ENCODE measurements at places on chromosomes 5 and 9.

GRCh38 chr5:153678617-153679329, 188.3 kb downstream of the GRIA1 start:
- no peak for DNase-seq

GRCh38 chr5:17258431-17258830, 41.0 kb downstream of the BASP1 start:
- no peak for DNase-seq

DNA sequence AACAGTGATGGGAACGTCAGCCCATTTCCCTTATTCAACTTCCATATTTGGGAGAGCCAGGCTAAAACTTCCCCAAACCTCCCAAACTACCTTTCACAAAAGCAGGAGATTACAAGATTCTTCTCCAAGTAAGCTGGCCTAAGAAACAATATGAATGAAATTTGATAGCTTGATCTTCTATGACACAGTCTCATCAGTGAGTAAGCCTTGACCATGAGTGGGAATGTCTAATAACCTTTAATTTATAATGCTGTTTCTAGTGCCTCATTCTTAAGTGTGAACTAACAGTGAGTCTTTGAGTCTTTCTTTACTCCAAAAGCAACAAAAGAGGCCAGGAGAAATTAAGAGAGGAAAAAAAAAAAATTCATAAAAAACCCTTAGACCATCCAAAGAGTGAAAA, 1379.9 kb downstream of the EFNA5 start:
- DNase-seq = no peak

GRCh38 chr5:158068964-158069363, 210.0 kb upstream of the CLINT1 start:
- no peak for DNase-seq

DNA sequence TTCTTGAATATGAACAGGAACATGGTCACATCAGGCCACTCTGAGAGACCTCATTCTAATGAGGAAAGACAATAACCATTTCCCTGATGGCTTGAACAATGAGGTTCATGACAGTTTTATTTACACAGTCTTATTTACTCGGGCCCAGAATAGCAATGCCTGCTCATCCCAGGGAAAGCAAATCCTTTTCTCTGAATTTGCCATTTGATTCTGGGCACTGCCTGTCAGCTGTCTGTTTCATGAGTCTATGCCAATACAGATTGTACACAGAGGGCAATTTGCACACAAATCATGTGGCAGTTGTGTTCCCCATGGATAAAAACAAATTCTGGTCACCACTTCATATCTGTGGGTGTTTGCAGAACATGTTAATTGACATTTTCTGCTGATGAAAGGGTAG, 492.5 kb downstream of the ACTL7B start:
- DNase-seq = no peak

- DNase-seq = no peak
Measured at GRCh38 chr5:83343299-83343698, 128.2 kb upstream of the VCAN start.

GRCh38 chr9:21831841-21832509, 29.5 kb downstream of the MTAP start:
- no peak for DNase-seq

- no peak for DNase-seq
Measured at GRCh38 chr9:806285-807156, 35.0 kb upstream of the DMRT1 start.

DNA sequence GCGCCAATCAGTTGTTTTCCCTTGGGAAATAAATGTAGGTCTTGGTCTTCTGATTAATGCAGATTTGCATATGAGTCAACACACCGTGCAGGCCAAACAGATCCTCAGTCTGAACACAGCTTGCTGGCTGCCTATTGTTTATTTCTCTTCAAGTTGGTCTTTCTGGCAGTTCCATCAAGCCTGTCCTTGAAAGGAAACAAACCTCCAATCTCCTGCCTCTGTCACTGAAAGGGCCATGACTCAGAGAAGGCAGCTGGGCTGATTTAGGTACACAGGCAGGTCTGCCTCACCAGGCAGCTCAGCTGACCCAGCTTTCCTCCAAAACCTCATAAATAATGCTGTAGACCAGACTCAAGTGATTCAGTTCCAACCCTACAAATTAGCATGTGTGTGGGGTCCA, 175.9 kb downstream of the MAN2A1 start:
- DNase-seq = no peak

- DNase-seq = no peak
Measured at GRCh38 chr5:89756955-89757354, 652.6 kb downstream of the CETN3 start.
